Caco-2 (cell line): ENCODE measurements at places on chromosomes 4 and X. TPM values are rescaled to one million over a fixed set of nuclear protein-coding genes. Genes with fewer than 3 reads are reported as not detected.

The NDP gene
- 0.37 and 0.48 TPM in 2 replicates for total RNA-seq

DNA sequence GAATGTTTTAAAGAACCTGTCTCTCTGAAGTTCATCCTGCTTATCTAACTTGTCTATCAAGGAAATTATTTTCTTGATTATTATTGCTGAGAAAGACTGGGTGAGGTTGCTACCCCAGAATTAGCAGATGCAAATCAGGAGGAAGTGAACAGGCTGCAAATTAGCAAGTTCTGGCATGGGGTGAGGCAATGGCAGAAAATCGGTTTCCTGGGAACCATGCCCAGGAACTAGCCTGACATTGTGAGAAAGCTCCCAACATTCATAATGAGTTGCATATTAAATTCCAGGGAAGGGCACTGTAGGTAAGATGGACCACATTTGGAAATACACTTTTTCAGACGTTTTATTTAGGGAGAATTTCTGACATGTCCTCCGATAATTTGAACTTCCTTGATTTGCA is 11.6 kb downstream of the ARSF start:
- H3K27ac ChIP-seq = no peak overlapping the region
- no peaks in the 10 kb centered on the region for H3K4me1 ChIP-seq
- no peak overlapping the region for H3K4me3 ChIP-seq

The IL2 gene
- not detected in 2 replicates for total RNA-seq

The IL21 gene
- total RNA-seq = not detected in 2 replicates

DNA sequence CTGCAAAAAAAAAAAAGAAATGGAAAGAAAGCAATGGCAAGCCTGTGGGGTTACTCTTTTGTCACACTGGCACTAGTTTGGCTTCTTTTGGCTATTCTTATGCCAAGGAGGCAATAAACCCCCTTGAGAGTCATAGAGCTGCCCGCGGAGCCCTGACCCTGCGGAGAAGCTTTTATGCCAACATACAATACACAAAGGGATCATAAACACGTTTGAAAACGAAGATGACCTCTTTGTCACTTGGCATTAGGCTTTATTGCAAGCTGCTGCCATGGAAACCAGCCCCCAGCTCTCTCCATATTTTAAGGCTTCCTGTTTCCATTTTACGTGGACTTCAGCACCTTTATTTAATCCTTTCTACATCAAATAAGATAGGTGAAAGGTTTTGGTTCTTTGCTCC is 7.6 kb downstream of the NEUROG2 start:
- no peaks in the 10 kb centered on the region for H3K27me3 ChIP-seq
- H3K36me3 ChIP-seq = no peaks in the 10 kb centered on the region
- H3K4me1 ChIP-seq = no peaks in the 10 kb centered on the region

- H3K27ac ChIP-seq = no peak overlapping the region
- no peaks in the 10 kb centered on the region for H3K36me3 ChIP-seq
- H3K4me1 ChIP-seq = no peaks in the 10 kb centered on the region
- H3K27me3 ChIP-seq = no peaks in the 10 kb centered on the region
- no peak overlapping the region for H3K4me3 ChIP-seq
Observed at GRCh38 chr4:167784826-167785225, 307.5 kb upstream of the ANXA10 start.
